ENCODE measurements at places on chromosomes 11 and 22.

GRCh38 chr11:79263001-79263400 lies 177.8 kb downstream of the TENM4 start:
- DNase-seq: peak; percentile 77

- no peak for DNase-seq
These were observed 1.4 kb upstream of the KCNJ4 start for GRCh38 chr22:38456272-38456835.

DNA sequence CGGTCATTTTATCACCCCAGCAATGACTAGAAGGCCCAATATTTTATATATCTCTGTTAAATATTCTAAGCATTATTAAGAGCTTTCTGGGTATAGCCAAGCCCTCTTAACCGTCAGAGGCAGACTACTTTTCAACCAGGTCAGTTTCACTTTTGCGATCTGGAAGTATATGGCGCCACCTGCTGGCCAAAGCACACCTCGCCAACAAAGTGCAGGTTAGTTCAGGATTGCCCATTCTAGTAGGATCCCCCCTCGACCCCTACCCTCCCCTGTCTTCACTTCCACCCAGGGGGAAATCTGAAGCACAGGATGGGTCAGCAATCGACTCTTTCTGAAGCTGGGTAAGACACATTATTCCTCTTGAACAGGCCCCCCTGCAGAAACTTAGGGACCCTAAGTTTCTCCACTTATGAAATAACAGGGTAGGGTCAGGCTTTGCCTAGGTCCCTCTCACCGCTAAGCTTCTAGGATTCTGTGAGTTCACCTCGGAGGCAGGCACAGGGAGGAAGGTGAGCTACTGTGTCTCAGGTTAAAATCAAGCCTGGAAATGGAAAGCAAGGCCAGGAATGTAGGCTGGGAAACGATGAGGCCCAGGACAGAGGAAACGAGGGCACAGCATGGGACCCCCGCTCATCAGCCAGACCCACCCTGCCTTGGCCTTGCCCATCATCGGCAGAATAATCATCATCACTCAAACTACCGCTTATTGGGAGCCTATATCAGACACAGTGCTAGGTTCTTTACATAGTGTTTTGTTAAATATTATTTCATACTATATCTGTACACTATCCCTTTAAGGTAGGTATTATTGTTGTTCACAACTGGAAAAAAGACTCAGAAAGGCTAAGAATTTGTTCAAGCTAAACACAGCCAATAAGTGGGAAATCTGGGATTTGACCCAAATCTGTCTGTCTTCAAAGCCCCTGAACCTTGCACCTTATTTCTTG lies 35.6 kb downstream of the KCNJ1 start:
- DNase-seq: peak; percentile 42

GRCh38 chr22:40237241-40237640 lies 59.5 kb downstream of the TNRC6B start:
- DNase-seq: no peak

GRCh38 chr11:746289-747157 lies 741 bp upstream of the TALDO1 start:
- peak; percentile 69 for DNase-seq

GRCh38 chr22:28245579-28246224 lies 326.6 kb upstream of the PITPNB start:
- no peak for DNase-seq

DNA sequence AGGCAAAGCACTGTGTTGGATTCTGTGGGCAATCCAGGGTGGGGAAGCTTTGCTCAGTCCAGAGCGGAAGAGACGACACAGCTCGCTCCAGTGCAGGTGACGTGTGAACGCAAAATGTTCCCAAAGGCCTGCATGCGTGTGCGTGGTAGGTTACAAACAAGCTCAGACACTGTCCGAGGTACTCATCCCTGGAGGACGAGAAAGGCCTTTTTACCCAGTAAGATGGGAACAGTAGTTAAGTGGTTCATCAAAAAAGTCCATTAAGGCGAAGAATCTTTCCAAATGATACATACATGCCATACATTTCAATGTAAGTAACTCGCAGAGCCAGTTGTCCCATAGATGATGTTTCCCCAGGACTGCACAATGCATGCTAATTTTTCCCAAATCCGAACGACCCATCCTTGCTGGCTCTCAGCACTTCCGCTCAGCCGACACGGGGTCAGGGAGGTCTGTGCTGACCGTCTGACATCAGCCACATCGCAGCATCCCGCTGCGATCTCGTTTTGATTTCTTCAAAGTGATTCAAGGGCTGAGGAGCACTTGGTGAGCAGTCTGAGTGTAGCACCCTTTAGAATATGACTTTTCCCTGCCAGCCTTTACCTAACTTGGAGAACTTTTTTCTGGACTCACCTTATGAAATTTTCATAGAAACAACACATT lies 19.0 kb downstream of the B3GAT1 start:
- DNase-seq: no peak

DNA sequence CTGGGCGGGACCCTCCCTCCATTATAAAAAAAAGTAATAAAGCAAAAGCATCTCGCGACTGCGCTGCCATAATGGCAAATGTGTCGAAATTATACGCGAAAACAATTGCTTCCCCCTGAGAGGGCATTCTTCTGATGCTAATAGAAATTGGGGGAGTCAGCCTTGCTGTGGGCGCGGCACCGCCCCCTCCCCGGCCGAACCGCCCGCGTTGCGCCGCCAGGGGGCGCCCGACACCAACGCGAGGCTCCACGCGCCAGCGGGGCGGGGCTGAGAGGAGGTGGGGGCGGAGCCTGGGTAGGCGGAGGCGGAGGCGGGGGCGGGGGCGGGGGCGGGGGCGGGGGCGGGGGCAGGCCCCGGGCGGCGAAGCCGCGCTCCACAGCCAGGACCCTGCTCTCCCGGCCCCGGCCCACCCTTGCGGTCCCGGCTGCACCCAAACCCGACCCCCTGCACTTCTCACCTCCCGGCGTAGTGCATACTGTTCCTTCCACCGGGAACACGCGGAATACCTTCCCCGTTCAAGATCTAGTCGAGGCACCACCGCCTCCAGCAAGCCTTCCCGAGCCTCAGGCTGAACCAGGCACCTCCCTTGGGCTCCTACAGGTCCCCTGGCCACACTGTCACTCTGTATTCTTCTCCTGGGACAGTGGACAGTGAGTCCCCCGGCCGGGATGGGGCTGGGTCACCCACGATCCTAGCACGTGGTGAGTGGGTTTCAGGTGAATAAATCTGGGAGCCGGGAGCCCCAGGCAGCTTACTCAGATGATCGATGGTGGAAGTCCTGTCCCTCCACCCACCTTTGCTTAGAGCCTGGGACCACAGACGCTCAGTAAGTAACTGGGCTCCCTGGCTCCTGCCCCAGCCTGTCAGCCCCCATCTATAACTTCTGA lies 15.5 kb upstream of the UPK3A start:
- peak; percentile 75 for DNase-seq
